CD14-positive monocyte (primary cell): ENCODE measurements at places on chromosomes 6 and 20. TPM values are rescaled to one million over a fixed set of nuclear protein-coding genes. Genes with fewer than 3 reads are reported as not detected.

The NTSR1 gene
- polyA plus RNA-seq = 2.5 and 2.8 TPM in 2 replicates

The SLC22A23 gene
- not detected for polyA plus RNA-seq

DNA sequence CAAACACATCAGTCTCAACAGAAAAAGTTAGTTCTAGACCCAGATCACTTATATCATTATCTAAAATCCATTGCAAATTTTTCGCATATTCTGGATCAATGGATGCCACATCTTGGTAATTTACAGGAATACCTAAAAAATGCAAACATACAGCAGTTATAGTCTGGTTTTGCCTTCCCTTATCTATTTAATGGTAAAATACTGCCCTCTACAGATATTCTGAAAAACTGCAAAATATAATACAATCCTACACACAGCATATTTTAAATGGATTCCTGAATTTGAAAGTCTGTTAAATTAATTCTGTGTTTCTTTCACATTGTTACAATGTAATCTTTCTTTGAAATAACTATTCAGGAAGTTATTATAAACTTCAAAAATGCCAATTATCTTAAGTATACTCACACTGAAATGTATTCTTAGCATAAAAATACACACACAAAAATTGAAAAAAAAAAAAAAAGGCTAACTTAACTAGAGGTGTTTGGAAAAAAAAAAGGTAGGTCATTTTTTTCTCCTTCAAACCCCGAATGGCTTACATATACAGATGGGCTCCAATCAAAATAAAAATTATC, 88.4 kb downstream of the HACE1 start:
- peaks cover 3% of the 10 kb centered on the region for H3K4me1 ChIP-seq
- no peaks in the 10 kb centered on the region for H3K27me3 ChIP-seq
- H3K27ac ChIP-seq = no peak overlapping the region
- H3K4me3 ChIP-seq = no peak overlapping the region

- H3K4me1 ChIP-seq = no peaks in the 10 kb centered on the region
- no peak overlapping the region for H3K4me3 ChIP-seq
- no peak for DNase-seq
Measured at GRCh38 chr6:167568407-167569024, 243.6 kb downstream of the TTLL2 start.

- H3K36me3 ChIP-seq = no peaks in the 10 kb centered on the region
- H3K27ac ChIP-seq = no peak overlapping the region
- no peaks in the 10 kb centered on the region for H3K27me3 ChIP-seq
- H3K4me3 ChIP-seq = no peak overlapping the region
Measured at GRCh38 chr6:104884867-104885517, 25.3 kb upstream of the HACE1 start.

DNA sequence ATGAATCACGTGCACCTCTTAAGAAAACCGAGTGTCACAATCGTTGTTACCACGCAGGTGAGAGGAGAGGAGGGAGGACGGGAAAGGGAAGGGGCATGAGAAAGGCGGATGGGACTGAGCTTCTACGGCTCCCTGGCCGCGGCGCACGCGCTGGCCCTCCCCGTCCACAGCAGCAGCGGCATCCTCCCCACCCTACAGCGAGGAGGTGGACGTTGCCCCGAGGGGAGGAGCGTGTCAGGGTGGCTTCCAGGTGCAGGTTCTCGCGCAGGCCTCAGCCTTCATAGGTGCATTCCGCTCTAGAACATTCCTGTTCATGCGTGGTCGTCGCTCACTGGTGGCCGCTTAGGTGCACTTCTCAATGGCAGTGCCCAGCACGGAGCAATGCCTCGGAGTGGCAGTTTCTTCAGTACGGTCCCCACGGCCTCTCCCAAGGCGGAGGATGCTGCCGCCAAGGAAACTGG, 29.7 kb upstream of the AFDN start:
- peaks cover 50% of the 10 kb centered on the region for H3K27me3 ChIP-seq
- no peak overlapping the region for H3K27ac ChIP-seq
- DNase-seq = no peak
- H3K36me3 ChIP-seq = no peaks in the 10 kb centered on the region
- no peak overlapping the region for H3K4me3 ChIP-seq
- no peaks in the 10 kb centered on the region for H3K4me1 ChIP-seq

DNA sequence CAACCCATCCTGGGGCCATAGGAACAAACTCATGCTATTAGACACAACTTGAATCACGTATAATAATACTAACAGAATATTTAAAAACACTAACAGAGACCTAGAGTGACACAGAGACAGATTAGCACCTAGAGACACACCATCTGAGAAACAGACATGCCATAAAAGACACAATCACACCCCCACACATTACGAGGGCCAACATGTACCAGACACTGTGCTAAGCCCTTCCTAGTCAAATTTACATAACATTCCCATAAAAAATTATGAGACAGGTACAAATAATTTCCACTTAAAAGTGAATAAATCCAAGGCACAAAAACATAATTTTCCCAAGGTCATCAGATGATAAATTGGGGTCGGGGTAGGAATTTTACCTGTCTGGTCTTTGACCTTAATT, 141.1 kb upstream of the PRSS16 start:
- no peak overlapping the region for H3K4me3 ChIP-seq
- no peaks in the 10 kb centered on the region for H3K4me1 ChIP-seq
- no peak overlapping the region for H3K27ac ChIP-seq
- no peak for DNase-seq
- no peaks in the 10 kb centered on the region for H3K36me3 ChIP-seq

DNA sequence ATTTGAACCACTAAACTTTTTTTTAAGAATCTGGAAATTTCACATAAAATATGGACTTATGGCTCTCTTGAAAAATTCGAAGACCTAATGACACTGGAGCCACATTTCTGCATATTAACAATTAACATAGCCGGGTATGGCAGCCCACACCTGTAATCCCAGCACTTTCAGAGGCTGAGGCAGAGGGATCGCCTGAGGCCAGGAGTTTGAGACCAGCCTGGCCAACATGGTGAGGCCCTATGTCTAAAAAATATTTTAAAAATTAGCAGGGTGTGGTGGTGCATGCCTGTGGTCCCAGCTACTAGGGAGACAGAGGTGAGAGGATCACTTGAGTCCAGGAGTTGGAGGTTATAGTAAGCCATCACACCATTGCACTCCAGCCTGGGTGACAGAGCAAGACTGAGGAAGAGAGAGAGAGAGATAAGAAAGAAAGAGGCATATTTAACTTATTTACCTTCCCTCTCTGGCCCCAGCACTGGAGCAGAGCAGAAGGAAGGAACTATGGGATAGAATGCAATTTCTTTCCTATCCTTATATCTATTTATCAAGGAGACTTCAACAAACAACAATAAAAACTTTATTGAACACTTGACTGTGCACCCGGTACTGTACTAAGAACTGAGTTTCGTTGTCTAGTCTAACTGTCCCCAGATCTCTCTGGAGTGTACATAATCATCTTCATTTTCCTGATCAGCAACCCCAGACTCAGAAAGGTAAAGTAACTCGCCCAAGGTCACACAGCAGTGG, 63.6 kb upstream of the EYA2 start:
- H3K36me3 ChIP-seq = no peaks in the 10 kb centered on the region
- H3K4me1 ChIP-seq = no peaks in the 10 kb centered on the region
- H3K27ac ChIP-seq = no peak overlapping the region
- H3K27me3 ChIP-seq = no peaks in the 10 kb centered on the region
- DNase-seq = no peak

- no peak overlapping the region for H3K27ac ChIP-seq
- H3K36me3 ChIP-seq = no peaks in the 10 kb centered on the region
- H3K27me3 ChIP-seq = peaks cover 3% of the 10 kb centered on the region
- no peaks in the 10 kb centered on the region for H3K4me1 ChIP-seq
- DNase-seq = no peak
Measured at GRCh38 chr20:51122931-51123658, 100.2 kb upstream of the KCNG1 start.

DNA sequence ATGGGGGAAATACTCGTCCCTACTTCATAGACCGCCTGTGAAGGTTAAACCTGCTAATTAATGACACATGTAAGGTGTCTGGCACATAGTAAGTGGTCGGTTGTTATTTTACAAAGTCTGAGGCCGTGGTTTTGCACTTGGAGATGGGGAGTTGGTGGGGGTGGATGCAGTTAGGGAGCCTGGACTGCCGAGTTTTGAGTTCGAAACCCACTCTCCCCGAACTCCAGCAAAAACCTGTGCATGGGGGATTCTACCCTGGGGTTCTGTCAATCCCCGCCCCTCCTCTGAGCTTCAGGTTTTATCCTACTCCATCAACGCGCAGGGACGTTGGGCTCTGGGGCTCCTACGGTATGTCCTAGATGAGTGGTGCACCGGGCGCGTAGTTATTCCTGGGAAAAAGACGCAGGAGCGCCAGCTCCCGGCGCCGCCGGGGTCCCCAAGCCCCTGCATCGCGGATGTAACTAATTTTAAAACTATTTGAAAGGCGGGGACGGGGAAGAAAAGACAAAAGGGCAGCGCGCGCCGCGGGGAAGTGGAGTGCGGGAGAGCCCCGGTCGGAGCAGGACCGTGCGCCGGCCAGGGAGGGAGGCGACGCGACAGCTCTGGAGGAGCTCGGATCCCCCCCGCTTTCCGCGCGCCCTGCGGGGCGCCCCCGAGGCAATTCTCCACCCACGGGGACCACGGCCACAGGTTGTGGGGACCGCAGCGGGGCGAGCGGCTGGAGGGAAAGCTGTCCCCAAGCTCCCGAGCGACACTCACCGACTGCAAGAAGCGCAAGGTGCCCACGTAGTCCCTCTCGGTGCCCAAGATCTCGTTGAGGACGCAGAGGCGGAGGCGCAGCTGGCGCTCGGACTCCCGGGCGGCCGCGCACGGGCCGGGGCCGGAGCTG, 672 bp downstream of the PREX1 start:
- DNase-seq = no peak
- H3K4me1 ChIP-seq = peaks cover 74% of the 10 kb centered on the region
- H3K4me3 ChIP-seq = peak overlapping the region; percentile 90
- H3K27ac ChIP-seq = peak overlapping the region; percentile 73
- peaks cover 2% of the 10 kb centered on the region for H3K36me3 ChIP-seq

- H3K27me3 ChIP-seq = no peaks in the 10 kb centered on the region
- no peaks in the 10 kb centered on the region for H3K4me1 ChIP-seq
- no peak overlapping the region for H3K27ac ChIP-seq
- H3K36me3 ChIP-seq = peaks cover 68% of the 10 kb centered on the region
- no peak overlapping the region for H3K4me3 ChIP-seq
- no peak for DNase-seq
Measured at GRCh38 chr20:61978491-61978890, 87.2 kb downstream of the TAF4 start.

DNA sequence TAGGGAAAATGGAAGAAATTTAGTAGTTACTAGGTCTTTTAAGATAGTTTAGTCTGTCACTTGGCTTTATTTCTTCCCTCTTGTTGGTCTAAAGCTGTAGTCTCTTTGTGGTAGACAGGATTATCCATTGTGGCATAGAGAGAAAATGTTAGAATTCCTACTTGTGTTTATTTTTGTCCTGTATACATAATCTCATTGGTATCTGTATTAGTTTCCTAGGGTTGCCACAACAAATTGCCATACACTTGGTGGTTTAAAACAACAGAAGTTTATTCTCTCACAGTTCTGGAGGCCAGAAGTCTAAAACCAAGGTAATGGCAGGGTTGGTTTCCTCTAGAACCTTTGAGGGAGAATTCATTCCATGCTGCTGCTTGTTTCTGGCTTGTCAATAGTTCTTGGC, 119.4 kb downstream of the ZFAND3 start:
- no peak overlapping the region for H3K4me3 ChIP-seq
- H3K27ac ChIP-seq = no peak overlapping the region
- no peaks in the 10 kb centered on the region for H3K27me3 ChIP-seq
- peaks cover 8% of the 10 kb centered on the region for H3K36me3 ChIP-seq

DNA sequence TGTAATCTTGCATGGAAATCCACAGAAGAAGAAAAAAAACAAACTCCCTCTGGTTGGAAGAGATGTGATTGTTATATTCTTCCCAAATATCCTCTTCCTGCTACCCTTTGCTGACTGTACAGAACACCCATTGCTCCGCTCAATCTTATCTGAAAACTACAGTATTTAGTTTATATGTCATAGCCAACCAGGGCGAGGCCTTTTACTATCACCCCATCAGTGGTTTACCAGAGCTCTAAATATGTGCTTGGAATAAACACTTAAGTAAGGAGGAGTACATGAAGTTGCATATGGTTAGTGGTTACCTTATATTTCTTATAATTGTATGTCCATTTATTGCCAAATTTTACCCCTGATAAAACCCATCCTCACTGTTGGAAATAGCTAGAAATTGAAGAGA, 12.2 kb downstream of the PRL start:
- H3K4me3 ChIP-seq = no peak overlapping the region
- H3K4me1 ChIP-seq = no peaks in the 10 kb centered on the region
- H3K27ac ChIP-seq = no peak overlapping the region
- H3K27me3 ChIP-seq = no peaks in the 10 kb centered on the region
- H3K36me3 ChIP-seq = no peaks in the 10 kb centered on the region

GRCh38 chr6:155315516-155315871, 1.2 kb upstream of the TFB1M start:
- peak; percentile 28 for DNase-seq
- H3K4me1 ChIP-seq = peaks cover 37% of the 10 kb centered on the region
- H3K27me3 ChIP-seq = no peaks in the 10 kb centered on the region

DNA sequence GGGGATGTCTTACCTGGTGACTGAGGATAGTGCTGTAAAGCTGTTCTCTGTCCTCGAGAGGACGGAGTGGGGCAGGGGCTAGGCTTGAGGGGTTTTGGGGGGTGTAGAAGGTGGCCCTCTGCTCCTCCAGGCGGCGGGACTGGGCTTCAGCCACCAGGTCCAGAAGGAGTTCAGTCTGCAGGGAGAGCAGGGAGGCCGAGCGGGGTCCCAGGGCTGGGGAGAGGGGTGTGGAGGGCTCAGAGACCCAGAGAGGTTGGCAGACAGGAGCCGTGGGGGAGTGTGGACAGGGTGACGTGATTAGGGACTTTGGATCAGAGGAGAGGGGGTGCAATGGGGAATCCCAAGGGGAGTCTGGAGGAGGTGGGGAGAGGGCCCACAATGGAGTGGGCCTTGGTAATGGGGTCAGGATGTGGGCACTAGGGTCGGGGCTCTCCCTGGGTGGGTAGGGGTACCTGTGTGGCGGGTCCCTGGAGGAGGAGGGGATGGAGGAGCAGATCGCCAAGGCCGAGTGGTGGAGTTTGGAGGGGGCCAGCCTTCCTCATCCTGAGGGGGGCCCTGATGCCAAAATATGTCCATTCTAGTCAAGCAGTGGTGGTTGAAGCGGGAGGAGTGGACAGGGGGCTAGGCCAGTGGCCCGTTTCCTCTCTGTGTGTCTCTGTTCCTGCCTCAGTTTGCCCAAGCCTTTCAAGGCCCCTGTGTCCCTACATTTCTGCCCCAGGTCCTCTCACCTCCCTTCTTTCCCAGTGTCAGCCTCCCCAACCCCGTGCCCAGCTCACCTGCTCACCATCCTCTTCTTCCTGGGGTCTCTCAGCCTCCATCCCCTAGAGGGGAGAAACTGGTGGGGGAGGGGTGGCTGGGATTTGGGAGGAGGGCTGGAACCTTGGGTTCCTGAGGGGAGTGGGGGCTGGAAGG, 491 bp downstream of the GPSM3 start:
- no peaks in the 10 kb centered on the region for H3K27me3 ChIP-seq
- peak overlapping the region; percentile 81 for H3K4me3 ChIP-seq
- H3K36me3 ChIP-seq = peaks cover 13% of the 10 kb centered on the region
- H3K27ac ChIP-seq = peak overlapping the region; percentile 89
- DNase-seq = no peak

DNA sequence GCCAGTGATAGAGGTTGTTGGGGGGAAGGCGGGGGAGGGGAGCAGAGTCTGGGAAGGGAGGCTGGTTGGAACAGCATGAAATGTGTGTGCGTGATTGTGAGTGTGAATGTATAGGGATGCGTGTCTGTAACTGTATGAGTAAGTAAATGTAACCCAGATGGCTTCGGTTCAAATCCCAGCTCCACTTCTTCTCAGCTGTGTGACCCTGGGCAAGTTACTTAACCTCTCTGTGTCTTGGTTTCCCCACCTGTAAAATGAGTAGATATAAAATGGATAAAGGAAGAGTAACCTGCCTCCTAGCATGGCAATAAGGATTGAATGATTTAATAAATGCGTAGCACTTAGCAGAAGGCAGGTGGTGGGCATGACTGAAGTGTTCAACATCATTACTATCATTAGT, 24.1 kb downstream of the MAFB start:
- no peak overlapping the region for H3K4me3 ChIP-seq
- H3K27ac ChIP-seq = no peak overlapping the region
- H3K27me3 ChIP-seq = no peaks in the 10 kb centered on the region
- H3K36me3 ChIP-seq = no peaks in the 10 kb centered on the region
